ENCODE measurements at places on chromosomes 5 and 9.

DNA sequence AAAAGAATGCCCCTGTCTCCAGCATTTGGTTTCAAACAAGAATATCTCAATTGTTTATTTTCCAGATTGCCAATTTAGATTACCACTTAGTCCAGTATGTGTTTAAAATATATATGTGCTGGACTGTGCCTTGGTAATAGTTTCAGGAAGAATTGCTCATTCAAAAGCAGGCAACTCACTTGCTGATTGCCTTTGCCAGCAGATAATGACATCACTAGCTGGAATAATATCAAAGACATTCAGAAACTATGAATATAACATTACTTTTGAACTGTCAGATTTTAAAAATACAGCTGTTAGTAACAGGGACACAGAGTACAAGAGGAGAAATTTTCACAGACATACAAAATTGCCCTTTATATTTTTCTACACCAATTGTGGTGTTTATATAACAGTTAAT is 96.0 kb upstream of the ITGA2 start:
- no peak for DNase-seq

- peak; percentile 2 for DNase-seq
Observed at GRCh38 chr9:135604437-135605237, 34.7 kb downstream of the GLT6D1 start.

DNA sequence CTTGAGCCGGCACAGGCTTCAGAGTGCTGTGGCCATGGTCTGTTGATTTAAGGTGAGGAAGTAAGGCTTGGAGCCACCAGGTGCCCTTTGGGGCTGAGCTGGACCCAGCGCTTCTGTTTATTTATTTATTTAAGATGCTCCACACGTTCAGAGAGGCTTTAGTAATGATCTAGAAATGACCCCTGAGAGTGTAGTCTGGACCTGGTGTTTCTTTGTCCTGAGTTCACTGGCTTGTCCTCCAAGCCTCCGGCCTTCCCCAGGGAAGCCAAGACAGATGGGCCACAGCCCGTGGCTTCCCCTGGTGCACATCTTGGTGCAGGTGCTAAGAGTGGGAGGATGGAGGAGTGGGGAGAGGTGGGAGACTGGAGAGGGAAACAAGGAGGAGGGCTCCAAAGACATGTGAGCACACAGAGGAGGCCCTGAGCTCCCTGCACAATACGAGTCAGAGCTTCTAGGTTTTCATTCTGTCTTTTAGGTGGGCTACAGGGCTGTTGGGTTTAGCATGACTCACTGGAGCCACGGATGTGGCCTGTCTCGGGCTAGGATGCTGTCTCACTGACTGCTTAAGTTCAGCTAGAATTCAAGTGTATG is 56.9 kb downstream of the AHRR start:
- DNase-seq: peak; percentile 60

DNA sequence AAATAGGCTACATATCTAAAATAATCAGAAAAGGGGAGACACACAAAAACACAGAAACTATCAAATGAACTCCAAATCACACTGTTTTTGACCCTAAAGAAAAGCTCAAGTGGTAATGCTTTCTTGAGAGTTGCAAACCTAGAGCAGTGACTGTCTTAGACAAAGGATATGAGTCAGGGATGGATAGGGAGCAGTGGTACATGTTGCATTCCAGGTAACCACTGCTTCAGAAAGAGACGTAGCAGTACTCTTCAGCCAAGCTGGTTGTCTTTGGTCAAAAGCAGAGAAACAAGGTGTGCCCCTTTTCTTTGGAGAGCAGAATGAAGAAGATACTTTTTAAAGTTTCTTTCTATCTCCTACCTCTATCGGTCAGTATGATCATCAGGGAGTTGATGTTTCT is 1003.6 kb downstream of the CDH9 start:
- no peak for DNase-seq

Measured in activated naive CD4-positive, alpha-beta T cell treated with anti-CD3 and anti-CD28 coated beads, Interleukin-2, amount 50 U/mL, for 16 hours (primary cell).